Effector memory CD4-positive, alpha-beta T cell (primary cell): ENCODE measurements at places on chromosomes 7 and 10.

- H3K36me3 ChIP-seq: no peaks in the 10 kb centered on the region
- no peak overlapping the region for H3K4me3 ChIP-seq
- no peak for DNase-seq
- H3K27ac ChIP-seq: no peak overlapping the region
- H3K4me1 ChIP-seq: no peaks in the 10 kb centered on the region
- H3K27me3 ChIP-seq: no peaks in the 10 kb centered on the region
These were observed 604.9 kb downstream of the LRMDA start for GRCh38 chr10:76036111-76036940.

DNA sequence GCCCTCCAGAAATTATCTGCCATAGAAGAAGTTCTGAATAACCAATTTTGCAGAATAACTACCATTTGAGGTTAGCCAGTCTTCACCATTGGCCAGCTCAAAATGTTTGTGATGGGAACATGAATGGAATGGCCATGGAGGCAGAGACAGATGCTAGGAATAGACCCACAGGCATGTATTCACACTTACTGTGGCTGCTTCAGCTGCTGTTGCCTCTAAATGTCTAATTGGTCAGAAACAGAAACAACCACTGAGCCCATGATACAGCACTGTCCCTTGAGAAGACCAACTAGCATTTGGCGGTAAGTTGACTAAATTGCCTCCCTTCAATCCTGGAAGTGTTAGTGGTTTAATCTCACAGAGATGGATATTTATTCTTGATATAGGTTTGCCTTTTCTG lies 38.6 kb upstream of the TAS2R16 start:
- H3K27me3 ChIP-seq: no peaks in the 10 kb centered on the region
- no peaks in the 10 kb centered on the region for H3K36me3 ChIP-seq
- H3K4me1 ChIP-seq: no peaks in the 10 kb centered on the region
- no peak overlapping the region for H3K4me3 ChIP-seq
- no peak for DNase-seq

GRCh38 chr7:19554581-19554980 lies 154.3 kb downstream of the POLR1F start:
- H3K36me3 ChIP-seq: no peaks in the 10 kb centered on the region
- no peaks in the 10 kb centered on the region for H3K27me3 ChIP-seq
- H3K4me3 ChIP-seq: no peak overlapping the region
- no peaks in the 10 kb centered on the region for H3K4me1 ChIP-seq
- H3K27ac ChIP-seq: no peak overlapping the region
- no peak for DNase-seq

- no peak overlapping the region for H3K27ac ChIP-seq
- H3K36me3 ChIP-seq: no peaks in the 10 kb centered on the region
- no peak for DNase-seq
- H3K27me3 ChIP-seq: no peaks in the 10 kb centered on the region
These were observed 422.0 kb downstream of the PLXNA4 start for GRCh38 chr7:132154248-132154647.

GRCh38 chr10:14560274-14560673 lies 214.4 kb downstream of the FAM107B start:
- H3K27ac ChIP-seq: peak overlapping the region; percentile 87
- H3K36me3 ChIP-seq: peaks cover 5% of the 10 kb centered on the region
- H3K27me3 ChIP-seq: no peaks in the 10 kb centered on the region
- peaks cover 85% of the 10 kb centered on the region for H3K4me1 ChIP-seq
- peak; percentile 29 for DNase-seq

- peaks cover 15% of the 10 kb centered on the region for H3K27me3 ChIP-seq
- DNase-seq: no peak
- peaks cover 13% of the 10 kb centered on the region for H3K4me1 ChIP-seq
- no peak overlapping the region for H3K27ac ChIP-seq
- no peak overlapping the region for H3K4me3 ChIP-seq
These were observed 2.1 kb downstream of the AMZ1 start for GRCh38 chr7:2689951-2690705.
